ENCODE measurements at places on chromosomes 7 and 10.
A peak's percentile ranks its signal among the peaks of the same experiment; 100 is the strongest.

DNA sequence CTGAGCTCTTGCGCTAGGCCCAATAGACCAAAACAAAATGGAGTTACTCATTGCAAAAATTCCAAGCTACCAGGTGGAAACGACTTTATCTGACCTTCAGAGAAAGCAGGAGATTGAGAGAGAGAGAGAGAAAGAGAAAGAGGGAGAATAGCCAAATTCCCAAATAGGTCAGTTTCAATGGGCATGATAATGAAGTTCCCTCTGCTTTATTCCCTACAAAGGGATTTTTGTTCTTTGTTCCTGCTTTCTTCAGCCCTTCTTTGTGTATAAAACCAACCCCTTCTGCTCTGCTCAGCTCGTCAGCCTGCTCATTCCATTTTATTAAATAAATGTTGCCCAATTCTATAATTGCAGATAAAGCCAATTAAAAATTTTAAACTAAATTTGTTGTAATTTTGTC, 45.0 kb upstream of the GPR37 start:
- no peak for DNase-seq

DNA sequence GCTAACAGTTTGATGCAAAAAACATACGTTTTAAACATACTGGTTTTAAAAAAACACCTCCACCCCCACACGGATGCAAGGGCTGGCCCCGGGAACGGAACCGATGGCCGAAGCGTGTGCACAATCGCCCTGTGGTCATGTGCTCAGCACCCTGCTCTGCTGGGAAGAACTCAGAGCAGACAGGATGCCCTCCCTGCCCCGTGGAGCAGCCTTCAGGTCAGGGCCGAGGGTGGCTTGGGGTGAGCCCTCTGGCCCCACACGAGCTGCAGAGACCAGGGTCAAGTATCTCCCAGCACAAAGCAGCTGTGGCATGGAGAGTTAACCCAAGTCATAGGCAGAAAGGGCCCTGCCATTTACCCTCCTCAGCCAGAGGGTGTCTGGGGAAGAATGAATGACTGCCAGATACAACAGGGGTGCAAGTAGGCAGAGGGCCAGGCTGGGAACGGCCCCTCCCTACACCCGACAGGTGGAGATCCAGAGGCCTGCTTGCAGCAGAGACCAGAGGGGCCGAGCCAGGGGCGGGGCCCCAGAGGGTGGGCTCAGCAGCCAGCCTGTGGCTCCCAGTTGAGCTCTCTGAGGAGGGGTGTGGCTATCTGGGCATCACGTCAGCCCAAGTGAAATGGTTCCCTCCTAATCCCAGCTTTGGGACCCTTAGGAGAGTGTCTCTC, 56.8 kb downstream of the ZRANB1 start:
- DNase-seq: peak; percentile 48

DNA sequence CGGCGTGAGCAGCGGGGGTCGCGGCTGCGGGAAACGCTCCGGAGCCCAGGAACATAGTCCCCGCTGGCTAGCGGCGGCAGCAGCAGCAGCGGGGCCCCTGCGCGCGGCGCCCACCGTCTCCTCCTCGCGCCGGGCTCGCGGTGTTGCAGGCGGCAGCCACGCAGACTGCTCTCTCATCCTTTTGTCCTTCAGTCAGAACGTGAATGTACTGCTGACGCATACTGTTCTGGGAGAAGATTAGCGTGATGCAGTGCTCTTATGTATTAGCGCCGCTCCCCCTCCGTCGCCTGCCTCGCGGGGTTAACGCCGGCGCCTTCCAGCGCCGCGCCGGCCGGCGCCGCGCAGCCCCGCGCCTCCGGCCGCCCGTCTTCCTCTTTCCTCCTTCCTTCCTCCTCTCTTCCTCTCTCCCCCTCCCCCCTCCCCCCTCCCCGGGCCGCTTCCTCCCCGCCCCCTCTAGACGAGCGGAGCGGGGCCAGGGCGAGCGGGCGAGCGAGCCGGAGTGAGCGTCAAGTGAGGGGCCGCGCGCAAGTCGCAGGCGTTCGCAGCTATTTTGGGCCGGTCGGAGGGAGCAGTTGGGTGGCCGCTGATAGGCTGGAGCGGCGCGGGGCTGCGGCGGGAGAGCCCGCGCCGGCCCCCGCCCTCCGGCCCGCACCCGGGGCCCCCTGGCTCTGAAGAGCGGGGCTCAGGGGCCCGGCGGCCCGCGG, 816 bp upstream of the LRRC4 start:
- peak; percentile 58 for DNase-seq

GRCh38 chr7:29798422-29798821, 7.9 kb upstream of the WIPF3 start:
- no peak for DNase-seq

- DNase-seq: peak; percentile 35
Observed at GRCh38 chr10:92241158-92241500, 49.7 kb downstream of the CPEB3 start.

DNA sequence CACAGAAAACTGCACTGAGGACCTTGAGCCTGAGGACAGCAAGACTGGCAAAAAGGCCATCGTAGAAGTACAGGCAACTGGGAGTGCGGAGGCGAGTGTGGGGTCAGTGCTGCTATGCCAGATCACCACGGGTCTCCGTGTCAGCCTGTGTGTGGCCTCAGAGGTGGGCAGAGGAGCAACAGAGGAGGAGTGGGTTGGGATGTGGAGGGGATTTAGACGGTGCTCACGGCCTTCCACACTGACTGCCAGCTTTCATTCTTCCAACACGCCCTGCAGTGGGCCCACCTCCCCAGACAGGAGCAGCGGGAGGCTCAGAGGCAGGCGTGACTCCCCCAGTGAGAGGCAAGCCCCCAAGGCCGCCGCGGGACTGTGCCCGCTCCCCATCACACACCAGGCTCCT, 17.0 kb upstream of the ZMIZ1 start:
- peak; percentile 27 for DNase-seq

GRCh38 chr10:102596506-102596971, 47.7 kb upstream of the TRIM8 start:
- no peak for DNase-seq

- no peak for DNase-seq
Observed at GRCh38 chr7:69276011-69276729, 322.1 kb upstream of the AUTS2 start.

DNA sequence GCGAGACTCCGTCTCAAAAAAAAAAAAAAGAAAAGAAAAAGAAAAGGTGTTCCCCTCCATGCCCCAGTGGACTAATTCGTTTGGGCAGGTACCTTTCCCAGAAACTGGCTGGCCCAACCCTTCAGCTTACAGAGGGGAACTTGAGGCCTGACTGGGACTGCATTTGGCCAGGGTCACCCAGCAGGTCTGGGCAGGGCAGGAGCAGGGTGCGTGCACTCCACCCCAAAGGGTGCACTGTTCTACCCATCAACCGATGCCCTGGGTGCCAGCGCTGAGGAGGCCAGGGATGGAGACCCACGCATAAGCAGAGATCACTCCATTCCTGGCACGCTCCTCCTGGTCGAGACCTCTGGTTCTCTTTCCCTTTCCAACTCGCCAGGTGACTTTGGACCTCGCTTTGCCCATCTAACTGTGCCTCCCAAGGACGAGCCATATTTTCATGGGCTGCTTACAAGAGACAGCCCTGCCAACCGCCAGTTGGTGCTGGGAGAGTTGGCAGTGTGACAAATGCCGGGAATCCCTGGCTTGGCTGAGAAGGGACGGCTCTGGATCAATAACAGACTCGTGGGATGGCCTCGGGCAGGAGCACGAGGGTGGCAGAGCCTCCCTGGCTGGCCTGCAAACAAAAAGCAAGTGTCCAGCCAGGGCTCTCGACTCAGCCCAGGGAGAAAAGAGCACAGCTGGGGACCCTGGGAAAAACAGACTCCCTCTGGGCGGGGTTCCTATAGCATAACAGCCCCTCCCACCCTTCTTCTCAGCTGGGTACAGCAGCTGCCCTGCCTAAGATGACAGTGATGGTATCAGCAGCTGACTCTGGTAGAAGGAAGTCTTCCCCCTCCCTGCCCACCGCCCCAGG, 7.9 kb downstream of the HSPB1 start:
- peak; percentile 75 for DNase-seq

DNA sequence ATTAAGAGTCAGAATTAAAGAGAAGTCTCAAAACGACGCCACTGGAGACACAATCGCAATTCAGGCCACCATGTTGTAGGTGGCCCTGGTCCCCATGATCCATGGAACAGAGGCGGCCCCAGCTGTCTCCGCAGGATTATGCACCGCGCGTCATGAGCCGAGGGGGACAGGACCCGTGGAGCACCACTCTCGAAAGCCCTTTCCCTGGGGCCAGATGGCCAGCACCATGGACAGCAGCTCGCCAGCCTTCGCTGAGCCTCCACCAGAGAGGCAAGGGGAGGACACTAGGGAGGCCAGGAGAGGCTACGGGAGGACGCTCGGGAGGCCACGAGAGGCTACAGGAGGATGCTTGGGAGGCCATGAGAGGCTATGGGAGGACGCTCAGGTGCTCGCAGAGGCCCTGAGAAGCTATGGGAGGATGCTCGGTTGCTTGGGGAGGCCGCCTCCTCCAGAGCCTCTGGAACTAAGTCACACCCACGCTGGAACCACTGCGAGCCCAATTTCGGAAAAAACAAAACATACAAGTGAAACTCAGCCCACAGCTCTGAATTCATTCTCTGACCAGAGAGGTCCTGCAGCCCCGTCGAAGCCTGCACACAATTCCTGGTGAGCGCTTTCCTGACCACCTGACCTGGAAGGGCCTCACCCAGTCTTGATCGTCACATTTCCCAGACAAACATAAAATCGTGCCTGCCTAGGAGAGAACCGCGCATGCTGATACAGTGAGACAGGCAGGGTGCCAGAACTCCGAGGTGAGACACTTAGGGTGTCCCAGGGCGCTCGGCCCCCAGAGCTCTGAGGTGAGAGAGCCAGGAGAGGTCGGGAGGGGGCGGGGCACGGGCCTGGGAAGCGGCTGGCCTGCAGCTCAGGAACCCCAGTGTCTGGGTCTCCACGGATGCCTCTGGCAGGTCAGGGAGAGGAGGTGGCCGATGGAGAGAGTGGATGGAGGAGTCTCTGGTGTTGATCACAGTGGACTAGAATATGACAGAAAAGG, 224.4 kb downstream of the PTPRN2 start:
- DNase-seq: no peak

DNA sequence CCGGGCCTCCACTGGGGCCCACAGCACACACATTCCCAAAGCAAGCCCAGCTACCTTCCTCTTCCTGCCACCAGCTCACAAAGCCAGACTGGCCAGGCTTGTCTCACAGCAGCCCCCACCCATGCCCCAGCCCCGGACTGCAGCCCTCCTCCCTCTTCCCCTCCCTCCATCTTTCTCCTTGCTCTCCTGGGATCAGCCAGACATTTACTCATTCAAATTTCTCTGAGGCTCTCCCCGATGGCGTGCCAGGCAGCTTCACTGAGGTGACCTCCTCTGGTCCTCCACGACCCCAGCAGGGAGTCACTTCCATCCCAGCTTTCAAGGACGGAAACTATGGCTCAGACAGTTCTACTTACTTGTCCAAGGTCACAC, 187.5 kb downstream of the GRID1 start:
- no peak for DNase-seq

DNA sequence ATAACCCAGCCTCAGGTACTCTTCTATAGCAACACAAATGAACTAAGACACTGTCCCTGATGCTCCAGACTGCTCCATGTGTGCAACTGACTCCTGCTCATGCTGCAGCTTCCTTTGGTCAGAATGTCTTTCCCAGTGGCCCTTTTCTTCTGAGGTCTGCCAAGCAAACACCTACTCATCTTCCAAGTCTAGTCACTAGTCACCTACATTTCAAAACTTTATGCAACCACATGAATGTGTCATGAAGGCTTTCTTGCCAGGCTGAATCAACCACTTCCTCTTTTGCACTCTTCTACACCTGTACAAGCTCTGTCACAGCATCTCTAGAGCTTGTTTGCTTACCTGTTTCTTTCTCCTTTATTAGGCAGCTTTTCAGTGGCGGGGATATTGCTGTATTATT, 75.8 kb downstream of the LSMEM1 start:
- DNase-seq: no peak

- no peak for DNase-seq
Observed at GRCh38 chr7:126972571-126972970, 280.2 kb downstream of the GRM8 start.
